ENCODE measurements at places on chromosomes 1 and 21. TPM values are rescaled to one million over a fixed set of nuclear protein-coding genes. Genes with fewer than 3 reads are reported as not detected.
A peak's percentile ranks its signal among the peaks of the same experiment; 100 is the strongest.

COL8A2 gene
- total RNA-seq: 32.6 TPM

DHRS3 gene
- total RNA-seq: 98.9 TPM

GSTM5 gene
- total RNA-seq: 0.12 TPM

TEX38 gene
- total RNA-seq: 0.16 TPM

AGBL4 gene
- total RNA-seq: 0.52 TPM

C1orf53 gene
- 25.3 TPM for total RNA-seq

NBPF6 gene
- total RNA-seq: not detected

GRCh38 chr1:33219886-33220661, 36.2 kb upstream of the ZNF362 start:
- H3K4me1 ChIP-seq: peaks cover 7% of the 10 kb centered on the region
- no peak overlapping the region for H3K27ac ChIP-seq
- no peaks in the 10 kb centered on the region for H3K36me3 ChIP-seq
- H3K4me3 ChIP-seq: no peak overlapping the region
- peak; percentile 58 for DNase-seq
- H3K27me3 ChIP-seq: no peaks in the 10 kb centered on the region

DNA sequence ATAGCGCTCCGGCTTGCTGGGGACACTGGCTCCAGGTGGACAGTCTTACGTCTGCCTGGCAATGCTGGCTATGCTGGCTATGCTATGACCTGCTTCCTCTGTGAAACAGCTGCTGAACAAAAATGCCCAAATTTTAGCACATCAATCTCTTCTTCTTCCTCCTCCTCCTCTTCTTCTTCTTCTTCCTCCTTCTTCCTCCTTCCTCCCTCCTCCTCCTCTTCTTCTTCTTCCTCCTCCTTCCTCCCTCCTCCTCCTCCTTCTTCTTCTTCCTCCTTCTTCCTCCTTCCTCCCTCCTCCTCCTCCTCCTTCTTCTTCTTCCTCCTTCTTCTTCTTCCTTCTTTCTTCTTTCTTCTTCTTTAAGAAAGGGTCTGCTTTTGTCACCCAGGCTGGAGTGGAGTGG, 401.3 kb downstream of the KIF26B start:
- H3K36me3 ChIP-seq: no peaks in the 10 kb centered on the region
- no peak for DNase-seq
- H3K4me1 ChIP-seq: peaks cover 6% of the 10 kb centered on the region

- H3K27me3 ChIP-seq: no peaks in the 10 kb centered on the region
- no peak overlapping the region for H3K27ac ChIP-seq
- peak; percentile 48 for DNase-seq
- H3K36me3 ChIP-seq: no peaks in the 10 kb centered on the region
- no peaks in the 10 kb centered on the region for H3K4me1 ChIP-seq
Observed at GRCh38 chr1:60874718-60875117, 207.6 kb upstream of the NFIA start.

DNA sequence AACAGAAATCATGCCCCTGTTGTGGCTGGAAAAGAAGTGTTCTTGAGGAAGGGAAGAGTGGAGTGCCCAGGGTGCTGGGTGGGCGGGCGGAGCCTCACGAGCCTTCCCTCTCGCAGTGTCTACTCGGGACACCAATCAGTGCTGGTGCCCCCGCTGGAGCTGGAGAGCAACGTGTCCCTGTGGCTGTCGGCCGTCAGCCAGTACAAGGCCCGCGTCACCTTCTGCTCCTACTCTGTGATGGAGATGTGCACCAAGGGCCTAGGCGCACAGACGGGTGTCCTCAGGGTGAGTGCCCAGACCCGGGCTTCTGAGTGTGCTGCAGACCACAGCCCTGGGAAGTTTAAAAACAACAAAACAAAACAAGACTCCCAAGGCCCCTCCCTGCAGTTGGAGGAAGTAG, 47.4 kb downstream of the S100B start:
- no peak overlapping the region for H3K27ac ChIP-seq
- H3K4me3 ChIP-seq: no peak overlapping the region

GRCh38 chr1:28156821-28157220, 19.7 kb downstream of the PTAFR start:
- H3K4me1 ChIP-seq: no peaks in the 10 kb centered on the region
- no peak overlapping the region for H3K4me3 ChIP-seq
- no peak overlapping the region for H3K27ac ChIP-seq
- no peaks in the 10 kb centered on the region for H3K36me3 ChIP-seq

DNA sequence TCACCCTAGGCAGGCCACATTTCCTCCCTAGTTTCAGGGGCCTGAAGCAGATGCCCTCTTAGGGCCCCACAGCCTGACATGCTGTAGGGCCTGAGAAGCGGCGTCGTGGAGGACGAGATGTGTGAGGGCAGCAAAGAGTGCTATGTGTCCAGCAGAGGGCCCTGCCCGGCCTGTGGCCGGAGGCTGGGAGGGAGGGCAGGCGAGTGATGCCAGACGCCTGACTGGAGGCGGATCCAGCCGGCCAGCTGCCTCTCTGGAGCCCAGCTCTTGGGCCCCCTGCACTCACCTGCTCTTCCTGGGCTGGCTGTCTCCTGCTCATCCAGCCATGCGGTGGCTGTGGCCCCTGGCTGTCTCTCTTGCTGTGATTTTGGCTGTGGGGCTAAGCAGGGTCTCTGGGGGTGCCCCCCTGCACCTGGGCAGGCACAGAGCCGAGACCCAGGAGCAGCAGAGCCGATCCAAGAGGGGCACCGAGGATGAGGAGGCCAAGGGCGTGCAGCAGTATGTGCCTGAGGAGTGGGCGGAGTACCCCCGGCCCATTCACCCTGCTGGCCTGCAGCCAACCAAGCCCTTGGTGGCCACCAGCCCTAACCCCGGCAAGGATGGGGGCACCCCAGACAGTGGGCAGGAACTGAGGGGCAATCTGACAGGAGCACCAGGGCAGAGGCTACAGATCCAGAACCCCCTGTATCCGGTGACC, at the start of gene GPR37L1:
TSS of gene GPR37L1 (plus strand) at position 279 of the 697 bp plus-strand sequence. CDS start at position 326, 47 bp downstream.
- H3K4me1 ChIP-seq: peaks cover 14% of the 10 kb centered on the region
- no peak within 1 kb of the TSS for H3K4me3 ChIP-seq
- H3K27me3 ChIP-seq: no peaks in the 10 kb centered on the region
- H3K27ac ChIP-seq: no peak within 1 kb of the TSS

DNA sequence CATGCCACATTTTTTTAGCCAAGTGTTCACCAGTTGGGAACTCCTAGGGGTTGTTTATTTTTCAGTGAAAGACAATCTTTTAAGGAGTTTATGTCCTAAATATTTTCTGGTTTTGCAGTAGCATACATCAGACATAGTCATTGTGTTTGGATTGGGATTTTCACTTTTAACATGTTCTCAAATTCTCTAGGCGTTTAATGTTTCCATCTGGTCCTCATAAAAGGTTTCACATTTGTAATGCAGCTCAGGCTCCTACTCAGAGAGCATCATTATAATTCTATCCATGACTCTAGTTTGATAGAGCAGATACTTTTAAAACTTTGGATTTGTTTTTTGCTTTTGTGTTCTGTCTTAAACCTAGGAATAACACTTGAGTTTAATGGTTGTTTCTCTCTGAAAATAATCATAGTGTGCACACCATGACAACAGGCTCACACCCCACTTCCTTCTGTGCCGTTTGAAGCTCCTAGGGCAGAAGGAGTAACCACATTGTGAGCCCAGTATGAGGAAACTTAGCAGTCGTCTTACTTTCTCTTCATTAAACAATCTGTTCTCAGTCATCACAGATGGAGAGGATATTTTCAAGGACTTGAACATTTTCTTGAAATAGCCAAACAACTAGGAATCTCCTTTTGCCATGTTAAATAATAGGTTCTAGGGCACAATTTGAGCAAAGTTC, 219.6 kb downstream of the PDE4B start:
- H3K36me3 ChIP-seq: no peaks in the 10 kb centered on the region
- peaks cover 3% of the 10 kb centered on the region for H3K27me3 ChIP-seq
- no peaks in the 10 kb centered on the region for H3K4me1 ChIP-seq
- H3K4me3 ChIP-seq: no peak overlapping the region
- no peak overlapping the region for H3K27ac ChIP-seq
- no peak for DNase-seq

GRCh38 chr21:31236528-31236927, 107.5 kb downstream of the TIAM1 start:
- no peaks in the 10 kb centered on the region for H3K27me3 ChIP-seq
- H3K27ac ChIP-seq: no peak overlapping the region
- DNase-seq: no peak
- H3K4me1 ChIP-seq: no peaks in the 10 kb centered on the region
- no peaks in the 10 kb centered on the region for H3K36me3 ChIP-seq

Data from hepatocyte (in vitro differentiated cells).